ENCODE measurements at places on chromosomes 7 and 10.

DNA sequence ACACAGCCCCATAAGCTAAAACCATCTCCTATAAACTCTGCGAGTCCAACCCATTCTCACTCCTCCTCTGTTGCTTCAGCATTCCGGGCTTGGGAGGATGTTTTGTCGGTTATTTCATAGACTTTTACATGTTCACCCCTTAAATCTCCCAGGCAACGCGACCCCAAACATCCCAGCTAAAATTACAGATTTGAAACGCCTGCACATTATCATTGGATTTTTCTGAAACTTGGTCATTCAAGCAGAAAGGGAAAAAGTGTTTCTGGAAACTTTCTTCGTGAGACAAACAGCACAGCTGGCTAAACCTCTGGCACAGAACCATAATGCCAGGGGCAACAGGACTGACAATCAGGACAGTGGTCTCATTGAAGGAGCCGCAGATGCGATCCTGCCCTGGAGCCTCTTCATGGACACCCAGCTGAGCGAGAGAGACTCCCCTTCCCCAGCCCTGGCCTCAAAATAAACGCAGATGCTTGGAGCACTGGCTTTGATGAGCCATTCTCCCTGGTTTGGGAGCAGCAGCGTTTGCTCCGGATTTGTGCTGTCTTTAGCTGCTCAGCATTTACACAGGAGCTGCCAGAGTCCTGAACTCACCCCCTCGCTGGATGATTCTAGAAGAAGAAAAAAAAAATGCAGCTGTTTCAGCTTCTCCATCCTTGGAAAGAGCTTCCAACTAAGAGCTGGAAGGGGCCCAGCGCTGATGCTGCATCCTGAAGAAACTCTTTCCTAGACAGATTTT is 30.1 kb downstream of the AFAP1L2 start:
- no peak for DNase-seq

- DNase-seq, result no peak
Observed at GRCh38 chr10:7015457-7015856, 395.4 kb downstream of the SFMBT2 start.

GRCh38 chr10:127774766-127775559 is 38.0 kb downstream of the FOXI2 start:
- no peak for DNase-seq

GRCh38 chr7:27151931-27152815 is at the start of gene HOXA3:
HOXA3 (minus strand) TSS chr7:27152583; CDS start chr7:27110640, 41,943 bp downstream.
- DNase-seq, result peak; percentile 87

- no peak for DNase-seq
Observed at GRCh38 chr7:41131956-41132355, 570.9 kb downstream of the INHBA start.

DNA sequence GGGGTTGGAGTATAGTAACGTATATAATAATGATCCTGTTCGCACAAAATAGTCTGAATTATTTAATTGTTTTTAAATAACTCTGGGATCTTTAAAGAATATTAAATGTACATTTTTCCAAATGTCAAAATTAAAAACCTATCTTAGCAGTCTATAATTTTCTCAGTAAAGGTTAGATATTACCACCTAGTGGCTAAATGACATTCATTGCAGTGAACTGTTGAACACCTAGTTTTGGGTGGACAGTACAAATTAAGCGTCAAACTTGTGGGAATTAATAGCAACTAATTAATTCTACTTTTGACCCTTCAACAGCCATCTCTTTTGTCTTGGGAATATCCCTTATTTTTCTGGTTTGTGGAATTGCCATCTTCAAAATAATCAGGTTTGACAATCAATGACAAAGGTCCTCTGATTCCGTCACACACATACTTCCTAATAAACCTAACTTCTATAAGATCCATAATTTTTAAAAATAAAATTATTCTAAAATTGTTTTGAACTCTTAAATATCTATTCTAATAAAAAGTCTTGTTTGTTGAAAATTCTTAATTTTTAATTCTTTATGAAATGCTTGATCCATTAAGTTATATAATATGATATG is 165.7 kb downstream of the SEMA3D start:
- DNase-seq, result no peak

- no peak for DNase-seq
Observed at GRCh38 chr7:65453341-65454030, 79.8 kb downstream of the ZNF92 start.

GRCh38 chr10:95414016-95414830 is 123.4 kb upstream of the PDLIM1 start:
- DNase-seq, result no peak

DNA sequence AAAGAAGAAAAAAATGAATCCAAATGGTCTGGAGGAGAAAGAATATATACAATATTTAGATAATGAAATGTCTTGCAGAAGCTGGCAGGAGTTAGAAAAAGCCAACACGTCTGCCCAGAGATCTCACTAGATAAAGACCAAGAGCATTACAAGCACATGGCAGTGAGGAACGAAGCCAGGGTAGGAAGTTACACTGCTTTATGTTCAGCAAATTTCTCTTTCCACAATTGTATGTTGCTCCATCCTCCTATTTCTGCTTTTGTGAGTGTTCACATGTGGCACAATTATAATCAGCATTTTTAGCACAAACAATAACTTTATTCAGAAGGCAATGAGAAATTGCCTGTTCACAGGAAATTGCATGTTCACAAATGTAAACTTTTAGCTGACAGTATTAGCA is 53.7 kb downstream of the LRRC17 start:
- no peak for DNase-seq

GRCh38 chr10:31075434-31075833 is 43.8 kb upstream of the ZNF438 start:
- DNase-seq, result no peak

DNA sequence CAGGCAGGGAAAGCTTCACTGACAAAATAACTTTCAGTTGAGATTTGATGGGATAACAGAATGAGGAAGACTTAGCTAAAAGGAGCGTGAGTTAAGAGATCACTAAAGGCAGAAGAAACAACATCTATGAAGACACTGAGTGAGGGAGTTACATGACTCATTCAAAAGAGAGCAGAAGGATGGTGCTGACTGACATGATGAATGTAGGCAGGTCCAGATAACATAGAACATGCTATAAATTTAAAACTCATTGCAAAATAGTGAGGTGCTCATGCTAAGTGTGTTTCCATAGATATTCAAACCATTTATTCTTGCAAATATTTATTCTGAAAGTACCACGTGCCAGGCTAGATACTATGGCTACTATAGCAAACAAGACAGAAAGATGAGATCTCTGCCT is 116.4 kb upstream of the DGKB start:
- no peak for DNase-seq

- DNase-seq, result no peak
Observed at GRCh38 chr7:157423348-157423747, 86.5 kb downstream of the DNAJB6 start.

- no peak for DNase-seq
Observed at GRCh38 chr7:38858259-38858884, 50.6 kb downstream of the VPS41 start.

DNA sequence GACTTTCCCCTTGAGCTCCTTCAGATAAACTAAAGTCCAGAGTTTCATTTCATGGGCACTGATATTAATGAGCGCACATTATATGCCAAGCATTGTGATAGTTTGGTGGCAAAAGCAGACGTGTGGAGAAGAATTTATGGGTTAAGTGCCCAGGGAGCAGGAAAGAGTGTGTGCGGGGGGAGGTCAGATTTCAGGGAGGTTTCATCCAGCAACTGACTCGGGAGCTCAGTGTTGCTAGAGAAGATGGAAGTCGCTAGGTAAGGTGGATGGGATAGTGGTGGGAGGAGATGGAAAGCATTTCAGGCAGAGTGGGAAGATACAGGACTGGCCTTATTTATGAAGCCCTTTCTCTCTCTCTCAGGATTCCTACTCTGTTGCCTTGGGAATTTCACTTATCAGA is 223.0 kb downstream of the SNX10 start:
- DNase-seq, result no peak

DNA sequence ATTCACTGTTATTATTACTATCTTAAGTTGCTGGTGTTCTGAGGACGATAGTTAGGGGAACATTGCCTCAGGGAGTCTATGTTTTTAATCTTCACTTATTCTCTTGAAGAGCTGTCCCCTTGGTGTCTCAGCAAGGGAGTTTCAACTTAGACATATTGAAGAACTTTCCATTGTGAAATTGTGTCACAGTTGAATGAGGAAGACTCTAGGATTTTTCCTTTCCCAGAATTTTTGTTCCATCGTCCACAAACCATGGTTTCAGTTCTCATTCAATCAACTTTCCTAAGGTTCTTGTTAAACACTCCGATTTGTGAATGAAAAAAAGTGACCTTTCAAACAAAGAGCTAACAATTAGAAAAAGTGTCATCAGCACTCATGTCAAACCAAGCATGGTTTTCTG is 128.3 kb downstream of the GATA3 start:
- no peak for DNase-seq

DNA sequence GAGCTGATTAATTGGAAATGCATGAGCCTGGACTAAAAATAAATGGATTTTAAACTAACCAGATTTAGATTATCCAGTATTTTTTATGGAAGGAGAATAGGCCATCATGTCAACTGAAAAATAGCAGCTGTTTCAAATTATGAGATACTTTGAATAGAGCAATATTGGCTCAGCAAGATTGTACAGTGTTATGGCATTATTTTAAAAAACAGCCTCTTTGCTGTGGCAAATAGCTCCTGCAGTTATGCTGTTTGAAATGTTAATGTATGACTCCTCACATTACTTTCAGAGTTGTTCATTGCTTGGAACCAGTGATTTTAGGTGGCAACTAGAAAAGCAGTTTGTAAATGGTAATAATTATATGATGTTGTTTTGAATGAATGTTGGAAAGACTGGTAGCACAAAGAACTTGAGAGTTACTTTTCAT is 244.5 kb downstream of the KIAA1217 start:
- DNase-seq, result no peak

- no peak for DNase-seq
Observed at GRCh38 chr10:113646336-113647201, 17.3 kb downstream of the NRAP start.

DNA sequence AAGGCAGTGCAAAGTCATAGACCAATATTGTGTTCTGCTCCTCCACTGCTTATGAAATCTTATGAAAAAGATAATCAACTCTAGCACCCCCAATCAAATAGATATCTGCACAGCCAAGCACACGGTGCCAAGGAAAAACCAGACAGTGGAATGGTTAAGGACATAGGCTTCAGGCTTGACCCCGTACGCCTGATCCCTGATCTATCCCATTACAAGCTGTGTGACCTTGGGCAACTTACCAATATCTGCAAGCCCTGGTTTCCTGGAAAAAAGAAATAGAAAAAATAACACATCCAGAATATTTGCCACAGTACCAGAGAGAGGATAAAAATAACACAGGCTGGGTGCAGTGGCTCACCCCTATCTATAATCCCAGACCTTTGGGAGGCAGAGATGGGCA is 56.9 kb downstream of the GRB10 start:
- no peak for DNase-seq

- peak; percentile 71 for DNase-seq
Observed at GRCh38 chr10:61899997-61900828, 1.3 kb upstream of the ARID5B start.

DNA sequence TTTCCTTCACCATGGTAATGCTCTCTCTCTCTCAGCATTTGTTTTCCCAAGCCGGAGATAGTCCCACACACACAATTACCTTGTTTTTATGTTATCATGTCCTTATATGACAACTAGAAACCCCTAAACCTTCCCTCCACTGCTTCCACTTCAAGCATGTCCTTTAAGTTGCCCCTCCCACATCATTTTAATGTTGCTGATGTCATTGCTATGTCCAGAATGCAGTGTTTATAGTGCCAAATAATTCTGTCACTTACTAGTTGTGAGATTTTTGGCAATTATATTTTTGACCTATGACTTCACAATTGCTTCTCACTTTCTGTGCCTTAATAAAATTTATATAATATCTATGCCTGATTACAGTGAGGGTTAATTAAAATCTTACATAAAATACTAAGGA is 645.9 kb downstream of the XPNPEP1 start:
- no peak for DNase-seq

DNA sequence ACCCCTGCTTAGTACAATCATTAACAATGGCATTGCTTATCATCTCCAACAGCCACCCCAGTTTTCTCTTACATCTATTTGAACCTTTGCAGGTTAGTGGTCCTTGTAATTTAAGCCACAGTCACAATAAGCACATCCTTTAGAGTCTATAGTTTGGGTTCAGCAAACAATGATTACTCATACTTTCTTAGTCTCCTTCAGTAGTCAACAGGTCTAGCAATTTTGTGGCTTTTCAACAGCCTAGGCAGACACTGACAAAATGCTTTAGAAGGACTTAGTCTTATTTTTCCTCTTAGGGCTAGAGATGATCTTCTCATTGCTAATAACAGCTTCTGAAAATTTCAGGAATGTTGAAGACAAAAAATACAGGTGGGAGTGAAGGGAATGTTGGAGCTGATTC is 32.3 kb upstream of the FAM204A start:
- no peak for DNase-seq

GRCh38 chr7:18450019-18450418 is 45.5 kb upstream of the HDAC9 start:
- no peak for DNase-seq

GRCh38 chr10:87764072-87764934 is 53.7 kb downstream of the ATAD1 start:
- DNase-seq, result no peak

GRCh38 chr10:125370578-125370977 is 210.2 kb upstream of the CTBP2 start:
- DNase-seq, result no peak

- DNase-seq, result peak; percentile 58
Observed at GRCh38 chr10:60978287-60979115, 34.5 kb upstream of the RHOBTB1 start.

DNA sequence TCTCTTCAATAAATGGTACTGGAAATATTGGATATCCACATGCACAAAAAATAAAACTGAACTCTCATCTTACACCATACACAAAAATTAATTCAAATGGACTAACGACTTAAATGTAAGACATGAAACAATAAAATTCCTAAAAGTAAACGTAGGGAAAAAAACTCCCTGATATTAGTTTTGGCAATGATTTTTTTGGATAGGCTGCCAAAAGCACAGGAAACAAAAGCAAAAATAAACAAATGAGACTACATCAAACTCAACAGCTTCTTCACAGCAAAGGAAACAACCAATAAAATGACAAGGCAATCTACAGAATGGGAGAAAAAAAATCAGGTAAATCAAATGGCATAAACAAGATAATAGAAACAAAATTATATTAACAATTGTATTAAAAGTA is 65.7 kb downstream of the ORC5 start:
- no peak for DNase-seq

- peak; percentile 47 for DNase-seq
Observed at GRCh38 chr7:47945261-47946015, 2.8 kb downstream of the PKD1L1 start.

GRCh38 chr10:30324448-30325110 is 24.5 kb downstream of the MTPAP start:
- no peak for DNase-seq

GRCh38 chr7:801940-802381 is 30.3 kb upstream of the SUN1 start:
- DNase-seq, result no peak

DNA sequence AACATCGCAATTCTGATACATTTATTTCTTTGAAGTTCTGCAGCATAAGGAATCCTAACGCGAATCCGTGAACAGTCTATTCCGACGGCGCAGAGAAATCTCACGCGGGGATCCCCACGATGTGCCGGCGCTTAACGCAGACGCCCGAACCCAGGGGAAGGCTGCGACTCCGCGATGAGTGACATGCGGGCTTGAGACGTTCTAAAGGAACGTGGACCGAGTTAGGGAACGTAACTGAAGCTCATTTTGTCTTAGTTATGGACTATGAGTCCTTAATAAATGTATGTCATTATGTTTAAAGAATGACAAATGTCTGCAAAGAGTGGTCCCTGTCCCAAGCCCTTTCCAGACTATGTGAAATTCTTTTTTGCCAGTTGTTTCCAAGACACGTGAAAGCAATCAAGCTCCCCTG is 995 bp upstream of the PARD3 start:
- DNase-seq, result peak; percentile 7

- DNase-seq, result no peak
Observed at GRCh38 chr7:73844848-73845460, 2.6 kb upstream of the METTL27 start.

Data from hematopoietic multipotent progenitor cell (in vitro differentiated cells).